ENCODE measurements at places on chromosomes 5 and 9. TPM values are rescaled to one million over a fixed set of nuclear protein-coding genes. Genes with fewer than 3 reads are reported as not detected.

Gene DPYSL3
- 263 TPM for total RNA-seq

Gene C9
- 0.46 TPM for total RNA-seq

Gene DBH
- not detected for total RNA-seq

Gene TAS2R1
- not detected for total RNA-seq

Gene FOXI1
- not detected for total RNA-seq

Gene PCDHA13
- not detected for total RNA-seq
